ENCODE measurements at places on chromosomes 4 and X.
A peak's percentile ranks its signal among the peaks of the same experiment; 100 is the strongest.

DNA sequence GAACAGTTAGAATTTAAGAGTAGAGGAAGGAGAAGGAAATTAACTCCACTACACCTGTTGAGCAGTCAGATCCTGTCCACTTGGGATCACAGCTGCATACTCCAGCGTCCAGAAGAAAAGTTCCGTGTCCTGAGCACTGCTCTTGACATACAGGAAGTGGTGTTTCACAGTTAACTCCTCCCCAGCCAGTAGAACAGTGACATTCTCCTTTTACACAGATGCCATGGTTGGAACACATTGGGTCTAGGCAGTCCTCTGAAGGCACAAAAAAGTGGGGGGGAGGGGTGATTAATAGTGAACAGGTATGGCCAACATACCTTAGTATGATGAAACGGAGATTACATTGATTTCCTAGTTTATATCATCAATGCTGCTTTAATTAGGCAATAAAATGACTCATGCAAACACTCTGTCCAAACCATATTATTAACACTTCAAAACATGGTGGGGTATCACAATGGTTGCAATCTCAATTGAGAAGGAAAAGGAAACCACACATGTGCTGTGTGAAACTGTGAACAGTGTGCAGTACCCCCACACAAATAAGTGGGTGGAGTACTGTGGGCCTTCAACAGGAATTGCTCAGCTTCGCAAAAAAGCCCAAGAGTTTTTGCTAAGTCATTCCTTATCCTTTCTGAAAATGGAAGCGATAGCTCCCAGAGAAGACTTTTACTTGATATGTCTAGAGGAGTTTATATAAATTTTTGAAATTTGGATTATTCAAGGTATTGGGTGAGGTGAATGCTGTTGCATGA, 295.6 kb downstream of the SH2D1A start:
- DNase-seq = no peak

DNA sequence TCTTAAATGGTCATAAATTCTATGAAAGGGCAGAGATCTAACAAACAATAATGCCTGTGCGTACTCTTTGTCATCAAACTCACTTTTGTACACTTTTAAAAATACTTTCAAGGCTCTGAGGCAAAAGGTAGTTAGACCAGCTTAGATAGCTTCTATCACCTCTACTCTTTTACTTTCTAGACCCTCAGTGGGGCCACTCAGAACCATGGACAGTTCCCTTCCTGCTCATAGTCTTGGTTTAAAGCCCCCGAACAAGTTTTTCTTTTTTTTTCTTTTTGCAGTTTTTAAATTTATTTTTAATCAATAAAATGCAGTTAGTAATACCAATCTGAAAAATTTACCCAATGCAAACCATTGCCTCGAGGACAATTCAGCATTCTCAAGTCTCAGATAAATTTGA, 460.5 kb upstream of the CNKSR2 start:
- DNase-seq = no peak

DNA sequence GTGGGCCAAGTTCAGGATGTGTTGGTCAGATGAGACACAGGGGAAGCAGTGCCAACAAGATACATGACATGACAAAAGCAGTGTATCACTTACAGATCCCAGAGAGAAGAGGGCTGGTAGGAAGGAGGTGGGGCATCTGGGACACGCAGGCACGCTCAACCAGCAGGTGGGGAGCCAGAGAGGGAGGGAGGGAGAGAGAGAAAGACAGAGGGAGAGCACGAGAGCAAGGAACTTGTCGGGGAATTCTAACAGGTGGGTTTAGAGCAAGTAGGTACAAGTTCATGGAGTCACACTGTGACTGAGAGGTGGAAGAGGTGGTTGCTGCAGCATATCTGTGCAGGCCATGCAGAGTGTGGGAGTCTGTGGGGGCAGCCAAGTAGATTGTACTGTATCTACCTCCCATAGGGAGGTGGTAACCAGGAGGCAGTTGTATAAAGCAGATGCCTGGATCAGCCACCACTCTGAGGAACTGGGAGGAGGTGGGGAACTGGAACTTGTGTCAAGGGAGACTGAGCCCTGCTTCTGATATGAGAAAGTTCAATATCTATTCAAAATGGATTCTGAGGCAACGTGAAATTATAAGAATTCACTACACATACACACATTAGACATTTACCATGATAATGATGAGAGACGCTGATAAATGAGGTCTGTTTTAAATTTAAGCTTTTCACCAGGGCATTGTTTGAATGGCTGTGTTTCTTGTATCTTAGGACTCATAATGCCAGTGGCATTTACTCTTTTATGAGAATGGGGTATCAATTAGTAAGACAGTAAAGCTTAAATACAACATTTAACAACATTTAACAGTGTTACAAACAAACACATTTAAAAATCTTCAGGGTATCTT, 43.7 kb downstream of the BBS12 start:
- DNase-seq = no peak

GRCh38 chrX:110743679-110744340, 51.8 kb downstream of the CHRDL1 start:
- DNase-seq = no peak

DNA sequence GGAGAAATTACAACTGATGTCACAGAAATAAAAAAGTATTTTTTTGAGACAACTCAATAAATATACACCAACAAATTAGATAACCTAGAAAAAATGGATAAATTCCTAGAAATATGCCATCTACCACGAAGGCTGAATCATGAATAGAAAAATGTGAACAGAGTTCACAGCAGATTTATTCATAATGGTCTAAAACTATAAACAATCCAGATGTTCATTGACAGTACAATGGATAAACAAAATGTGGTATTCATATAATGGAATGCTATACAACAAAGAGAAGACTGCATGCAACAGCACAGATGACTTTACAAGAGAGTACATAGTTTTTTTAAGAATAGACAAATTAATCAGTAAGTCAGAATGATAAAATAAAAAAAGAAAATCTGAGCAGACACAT, 55.2 kb downstream of the CLOCK start:
- DNase-seq = no peak

GRCh38 chr4:174281901-174282300, 1.6 kb downstream of the FBXO8 start:
- no peak for DNase-seq

- DNase-seq = no peak
These were observed 231.7 kb upstream of the GATB start for GRCh38 chr4:151992332-151993154.

DNA sequence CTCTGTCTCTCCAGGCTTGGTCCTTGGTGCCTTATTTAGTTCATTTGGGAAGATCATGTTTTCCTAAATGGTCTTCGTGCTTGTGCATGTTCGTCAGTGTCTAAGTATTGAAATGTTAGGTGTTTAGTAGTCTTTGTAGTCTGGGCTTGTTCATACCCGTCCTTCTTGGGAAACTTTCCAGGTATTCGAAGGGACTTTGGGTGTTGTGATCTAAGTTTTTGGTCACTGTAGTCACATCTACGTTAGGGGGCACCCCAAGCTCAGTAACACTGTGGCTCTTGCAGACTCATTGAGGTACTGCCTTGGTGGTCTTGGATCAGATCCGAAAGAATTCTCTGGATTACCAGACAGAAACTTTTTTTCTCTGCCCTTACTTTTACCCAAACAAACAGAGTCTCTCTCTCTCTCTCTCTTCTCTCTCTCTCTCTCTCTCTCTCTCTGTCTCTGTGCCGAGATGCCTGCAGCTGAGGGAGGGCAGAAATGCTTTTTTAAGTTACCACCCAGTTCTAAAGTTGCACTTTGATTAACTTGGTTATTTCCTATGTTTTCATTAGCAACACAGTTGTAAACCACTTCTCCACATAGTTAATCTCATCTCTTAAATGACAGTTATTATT, 67.6 kb upstream of the SLC7A3 start:
- peak; percentile 33 for DNase-seq

- peak; percentile 0 for DNase-seq
These were observed 54.3 kb upstream of the CAMK2D start for GRCh38 chr4:113815826-113816225.

GRCh38 chrX:14690553-14690952, 161.2 kb downstream of the GLRA2 start:
- DNase-seq = no peak

DNA sequence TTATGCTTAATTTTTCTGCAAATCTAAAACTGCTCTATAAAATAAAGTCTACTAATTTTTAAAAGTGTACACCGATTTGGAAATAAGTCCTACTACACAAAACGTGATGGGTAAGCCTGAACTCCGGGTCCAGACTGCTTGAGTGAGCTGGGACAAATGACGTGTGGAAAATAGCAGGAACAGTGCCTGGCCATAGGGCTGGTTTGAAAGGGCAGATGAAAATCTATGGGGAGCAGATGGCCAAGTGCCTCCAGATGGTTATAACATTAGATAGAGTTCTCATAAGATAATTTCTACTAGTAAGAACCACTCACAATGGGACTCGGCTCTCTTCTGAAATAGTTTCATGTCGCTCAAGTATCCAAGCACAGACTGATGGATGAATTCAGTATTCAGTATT, 52.5 kb downstream of the F11 start:
- no peak for DNase-seq

GRCh38 chrX:114599305-114599704, 15.4 kb downstream of the HTR2C start:
- DNase-seq = no peak

DNA sequence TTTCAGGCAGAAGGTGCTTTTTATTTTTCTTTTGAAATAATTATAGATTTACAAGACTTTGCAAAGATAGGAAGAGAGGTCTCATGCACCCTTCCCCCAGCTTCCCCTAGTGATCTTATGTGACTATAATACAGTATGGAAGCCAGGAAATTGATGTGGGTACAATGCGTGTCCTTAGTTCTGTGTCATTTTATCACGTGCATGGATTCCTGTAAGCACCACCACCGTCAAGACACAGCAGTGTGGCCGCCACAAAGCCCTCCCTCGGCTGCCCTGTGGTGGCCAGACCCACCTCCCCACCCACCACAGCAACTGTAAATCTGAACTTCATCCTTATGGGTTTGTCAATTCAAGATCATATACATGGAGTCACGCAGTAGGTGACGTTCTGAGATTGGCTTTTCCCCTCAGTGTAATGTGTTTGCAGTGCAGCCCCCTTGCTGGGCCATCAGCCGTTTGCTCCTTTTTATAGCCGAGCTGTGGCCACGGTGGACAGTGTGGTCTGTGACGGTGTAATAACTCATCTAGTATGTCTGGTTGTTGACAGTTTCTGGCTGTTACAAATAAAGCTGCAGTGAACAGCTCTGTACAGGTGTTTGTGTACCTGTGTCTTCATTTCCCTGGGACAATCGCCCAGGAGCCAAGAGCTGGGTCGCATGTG, 10.9 kb upstream of the HTRA3 start:
- DNase-seq = no peak
